Renal cortex interstitium (tissue), 15 donors: ENCODE measurements at places on chromosomes 12 and 14. TPM values are rescaled to one million over a fixed set of nuclear protein-coding genes. Genes with fewer than 3 reads are reported as not detected.

- DNase-seq: no peak
Measured at GRCh38 chr14:56261046-56261445, 142.8 kb downstream of the PELI2 start.

DNA sequence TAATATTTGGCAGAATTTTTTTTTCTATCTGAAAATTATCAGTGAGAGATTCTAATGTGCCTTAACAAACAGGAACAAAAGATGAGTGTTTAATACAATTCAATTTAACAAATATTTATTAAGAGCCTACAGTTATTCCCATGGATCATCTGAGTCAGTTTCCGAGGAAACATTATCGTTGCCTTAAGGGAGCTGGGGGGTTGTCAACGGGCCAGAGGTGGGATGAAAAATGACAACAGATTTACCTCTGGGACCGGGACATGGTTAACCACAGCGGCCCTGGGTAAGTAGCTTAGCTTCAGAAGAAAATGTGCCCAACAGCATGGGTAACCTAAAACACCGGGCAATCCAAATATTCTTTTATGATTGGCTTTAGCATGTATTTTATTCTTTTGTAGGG lies 113.6 kb downstream of the DAD1 start:
- no peak for DNase-seq

DNA sequence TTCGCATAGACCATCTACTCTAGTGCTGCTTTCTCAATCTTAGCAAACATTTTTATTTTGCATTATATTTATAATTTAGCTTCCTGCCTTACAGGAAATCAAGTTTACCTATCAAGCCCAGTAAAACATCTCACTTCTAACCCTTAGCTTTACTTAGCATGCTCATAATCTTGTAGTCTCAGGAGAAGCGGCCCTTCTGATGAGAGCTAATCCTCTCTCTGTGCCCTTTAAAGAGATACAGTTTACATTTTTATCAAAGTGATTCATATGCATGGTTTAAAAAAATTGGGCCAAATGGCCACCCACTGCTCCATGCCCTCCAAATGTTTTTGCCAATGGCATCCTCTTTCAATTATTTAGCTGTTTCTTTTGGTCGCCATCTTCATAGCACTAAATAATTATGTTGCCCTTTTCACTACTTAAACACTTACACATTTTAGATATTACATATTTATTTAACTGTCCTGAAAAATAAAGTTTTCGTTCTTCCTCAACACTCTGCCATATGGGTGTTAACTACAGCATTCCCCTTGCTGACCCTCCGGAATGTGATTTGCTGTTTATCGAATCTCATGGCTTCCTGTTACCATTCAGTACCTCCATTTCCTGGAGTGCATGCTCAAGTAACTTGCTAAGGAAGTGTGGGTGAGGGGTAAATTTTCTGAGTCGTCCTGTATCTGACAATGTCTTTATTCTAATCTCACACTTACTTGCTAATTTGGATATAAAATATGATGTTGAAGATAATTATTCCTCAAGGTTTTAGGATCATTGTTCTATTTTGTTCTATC lies 29.3 kb downstream of the YLPM1 start:
- no peak for DNase-seq

Gene AEBP2
- 55.6 TPM for polyA plus RNA-seq

DNA sequence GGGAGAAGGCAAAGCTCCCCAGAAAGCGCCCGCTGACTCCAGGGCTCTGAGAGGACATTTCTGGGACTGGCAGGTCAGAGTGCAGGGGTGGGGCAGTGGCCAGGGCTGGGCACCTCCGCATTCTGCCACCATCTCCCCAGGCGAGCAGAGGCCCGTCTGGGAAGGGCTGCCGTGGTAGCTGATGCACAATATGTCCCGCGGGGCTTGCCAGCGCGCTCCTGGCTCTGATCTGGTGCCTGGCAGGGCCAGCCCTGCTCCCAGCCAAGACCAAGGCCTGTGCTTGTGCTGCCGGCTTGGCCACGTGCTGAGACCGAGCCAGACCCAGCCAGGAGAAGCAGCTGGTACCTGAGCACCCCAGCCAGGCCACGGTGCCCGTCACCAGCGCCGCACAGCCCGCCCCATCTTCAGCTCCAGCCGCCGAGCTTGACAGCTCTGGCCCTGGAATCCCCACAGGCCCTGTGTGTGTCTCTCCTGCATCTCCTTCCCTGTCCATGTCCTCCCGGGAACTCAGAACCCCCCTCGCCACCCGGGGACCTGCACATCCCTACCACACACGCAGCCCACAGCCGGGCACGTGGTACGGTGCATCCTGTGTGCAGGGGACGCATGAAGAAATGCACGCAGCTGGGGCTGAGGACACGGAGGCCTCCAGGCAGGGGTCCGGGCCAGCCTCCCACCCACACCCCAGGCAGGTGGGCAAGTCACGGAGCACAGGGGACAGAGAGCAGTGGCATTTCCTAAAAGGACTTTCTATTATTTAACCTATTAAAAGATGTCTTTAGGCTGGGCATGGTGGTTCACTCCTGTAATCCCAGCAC lies 68.6 kb upstream of the C14orf180 start:
- DNase-seq: no peak

Gene KRT4
- 0.65 TPM for polyA plus RNA-seq

GRCh38 chr12:570435-570920 lies 92.8 kb downstream of the NINJ2 start:
- no peak for DNase-seq

GRCh38 chr14:32226056-32226455 lies 23.0 kb upstream of the RNU6-8 start:
- no peak for DNase-seq

DNA sequence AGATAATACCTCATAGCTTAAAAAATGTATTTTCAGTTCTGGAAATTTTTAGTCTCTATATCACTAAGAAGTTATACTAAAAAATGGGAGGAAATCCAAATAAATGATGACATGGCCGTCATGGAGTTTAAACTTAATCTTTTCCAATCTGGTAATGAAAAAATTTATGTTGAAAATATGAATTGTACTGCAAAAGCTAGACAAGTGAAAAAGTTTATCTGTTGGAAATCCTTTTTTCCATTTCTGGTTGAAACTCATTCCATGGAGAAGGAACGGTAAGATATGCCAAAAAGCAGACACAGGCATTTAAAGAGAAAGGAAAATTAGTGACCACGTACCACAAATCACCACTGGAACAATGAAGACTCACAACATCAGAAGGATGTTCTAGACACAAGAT lies 314.2 kb upstream of the PRICKLE1 start:
- DNase-seq: no peak

- no peak for DNase-seq
Measured at GRCh38 chr14:94945615-94946014, 175.7 kb upstream of the GSC start.

- DNase-seq: no peak
Measured at GRCh38 chr12:47121146-47121545, 41.4 kb upstream of the AMIGO2 start.

Gene POTEG
- not detected for polyA plus RNA-seq

DNA sequence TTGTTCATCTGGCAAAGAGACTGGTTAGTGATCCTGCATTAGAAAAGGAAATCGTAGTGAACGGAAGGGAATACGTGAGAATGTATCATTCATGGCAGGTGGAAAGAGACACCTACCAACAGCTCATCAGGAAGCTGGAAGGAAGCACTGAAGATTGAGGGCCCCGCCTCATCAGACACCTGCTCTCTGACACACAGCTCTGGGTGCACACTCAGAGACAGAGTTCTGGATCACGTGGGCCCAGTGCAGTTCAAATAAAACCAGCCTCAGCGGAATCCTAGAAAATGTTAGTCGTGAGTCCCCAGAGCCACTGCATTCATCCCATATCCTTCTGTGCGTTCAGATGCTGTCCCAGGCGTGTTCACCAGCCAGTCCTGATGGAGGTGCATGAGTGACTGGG lies 129.7 kb downstream of the GLT1D1 start:
- no peak for DNase-seq

- DNase-seq: peak; percentile 54
Measured at GRCh38 chr12:9340422-9341259, 132.4 kb upstream of the PZP start.

DNA sequence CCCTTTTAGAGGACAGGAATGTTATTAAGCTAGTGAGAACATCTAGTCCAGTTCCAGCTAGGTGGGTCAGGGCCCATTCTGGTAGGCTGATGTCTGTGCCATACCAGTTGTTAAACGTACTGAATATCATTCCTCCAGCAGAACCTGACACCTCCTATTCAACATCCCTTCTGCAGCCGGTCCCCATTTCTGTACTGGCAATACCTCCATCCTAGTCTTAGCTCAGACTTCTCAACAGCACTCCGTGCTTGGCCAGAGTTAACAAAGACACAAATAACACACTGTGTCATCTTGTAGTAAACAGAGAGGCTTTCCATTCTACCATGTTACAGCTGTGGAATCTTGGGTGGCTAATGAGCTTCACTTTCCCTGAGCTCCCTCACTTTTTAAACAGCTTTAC lies 94.3 kb upstream of the PDE3A start:
- DNase-seq: no peak

DNA sequence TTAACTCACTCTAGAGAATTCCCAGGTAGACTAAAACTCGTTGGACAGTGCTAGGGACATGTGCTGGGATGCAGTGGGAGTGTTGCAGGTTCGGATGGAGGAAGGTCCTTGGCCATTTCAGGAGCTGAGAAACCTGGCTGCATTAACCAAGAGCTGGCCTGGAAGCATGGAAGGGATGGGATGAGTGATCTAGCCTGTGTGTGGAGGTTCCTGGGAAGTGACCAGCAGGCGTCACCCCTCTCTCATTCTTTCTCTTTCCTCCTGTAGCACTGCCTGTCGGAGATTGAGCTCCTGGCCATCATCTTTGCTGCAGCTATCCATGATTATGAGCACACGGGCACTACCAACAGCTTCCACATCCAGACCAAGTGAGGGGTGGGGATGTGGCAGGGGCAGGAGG lies 15.6 kb downstream of the PPP1R1A start:
- DNase-seq: no peak

DNA sequence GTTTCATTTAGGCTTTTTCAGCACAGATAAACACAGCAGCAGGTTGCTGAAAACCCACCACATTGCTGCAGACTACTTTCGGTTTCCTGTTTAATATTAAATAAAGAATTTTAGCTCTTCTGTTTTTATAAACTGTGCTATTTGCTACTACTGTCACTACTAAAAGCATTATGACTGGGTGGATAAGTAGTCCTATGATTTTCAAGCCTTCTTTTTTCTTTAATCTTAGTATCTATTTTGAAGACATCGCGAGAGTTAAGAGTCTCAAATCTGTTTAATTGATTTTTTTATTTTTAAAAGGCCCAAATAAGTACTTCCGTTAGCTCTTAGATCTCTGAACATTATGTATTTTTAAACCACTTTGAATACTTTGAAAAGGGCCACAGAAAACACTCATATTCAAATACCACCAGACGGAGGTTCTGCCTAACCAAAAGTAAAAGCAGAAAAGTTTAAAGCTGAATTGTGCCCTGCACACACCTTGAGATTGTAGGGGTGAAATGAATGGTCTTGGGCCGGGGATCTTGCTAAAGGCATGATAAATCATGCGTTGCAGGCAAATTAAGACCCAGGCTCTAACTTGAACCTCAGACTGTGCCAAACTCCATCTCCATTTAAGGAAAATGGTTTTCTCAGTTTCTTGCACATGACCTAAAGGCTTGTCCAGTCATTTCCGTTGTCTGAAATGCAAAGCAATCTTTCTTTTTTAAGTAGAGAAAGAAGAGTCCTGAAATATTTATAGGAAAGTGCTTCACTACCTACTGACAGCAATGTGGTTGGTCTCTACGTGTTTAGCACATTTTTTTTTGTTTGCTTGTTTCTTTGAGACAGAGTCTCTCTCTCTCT lies 13.6 kb upstream of the FOXN3 start:
- no peak for DNase-seq

Gene INTS13
- 31.9 TPM for polyA plus RNA-seq

- DNase-seq: no peak
Measured at GRCh38 chr14:33840797-33841196, 110.1 kb downstream of the EGLN3 start.

DNA sequence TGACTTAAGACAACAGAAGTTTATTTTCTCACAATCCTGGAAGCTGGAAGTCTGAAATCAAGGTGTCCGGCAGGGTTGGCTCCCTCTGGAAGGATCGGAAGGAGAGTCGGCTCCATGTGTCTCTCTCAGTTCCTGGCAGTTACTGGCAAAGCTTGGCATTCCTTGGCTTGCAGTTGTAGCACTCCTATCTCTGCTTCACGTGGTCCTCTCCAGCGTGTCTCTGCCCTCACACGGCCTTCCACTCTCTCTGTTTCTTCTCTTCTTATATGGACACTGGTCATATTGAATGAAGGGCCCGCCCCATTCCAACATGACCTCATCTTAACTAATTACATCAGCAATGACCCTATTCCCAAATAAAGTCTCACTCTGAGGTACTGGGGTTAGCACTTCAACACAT lies 60.1 kb upstream of the TUNAR start:
- DNase-seq: no peak

- no peak for DNase-seq
Measured at GRCh38 chr12:100986595-100987547, 192.3 kb downstream of the ANO4 start.

GRCh38 chr12:114396153-114396868 lies 9.6 kb downstream of the TBX5 start:
- no peak for DNase-seq

GRCh38 chr12:65474831-65475230 lies 196.3 kb downstream of the MSRB3 start:
- DNase-seq: no peak

Gene FAM181A
- polyA plus RNA-seq: not detected

DNA sequence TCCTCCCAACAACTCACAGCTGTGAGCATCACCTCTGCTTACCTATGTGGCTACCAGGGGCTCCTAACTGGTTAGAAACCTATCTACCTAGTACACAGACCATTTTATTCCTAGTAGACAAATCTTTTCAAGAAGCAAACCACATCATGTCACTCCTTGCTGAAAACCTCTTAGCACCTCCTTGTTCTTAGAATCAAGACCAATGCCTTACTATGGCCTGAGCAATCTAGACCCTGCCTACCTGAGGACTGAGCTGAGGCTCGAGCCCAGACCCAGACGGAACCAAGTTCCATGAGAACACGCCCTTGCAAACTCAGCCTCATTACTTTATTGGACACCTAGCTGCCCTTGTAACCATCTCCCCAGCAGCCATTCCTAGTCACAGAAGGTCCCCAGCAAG lies 32.6 kb downstream of the CMKLR1 start:
- DNase-seq: no peak

DNA sequence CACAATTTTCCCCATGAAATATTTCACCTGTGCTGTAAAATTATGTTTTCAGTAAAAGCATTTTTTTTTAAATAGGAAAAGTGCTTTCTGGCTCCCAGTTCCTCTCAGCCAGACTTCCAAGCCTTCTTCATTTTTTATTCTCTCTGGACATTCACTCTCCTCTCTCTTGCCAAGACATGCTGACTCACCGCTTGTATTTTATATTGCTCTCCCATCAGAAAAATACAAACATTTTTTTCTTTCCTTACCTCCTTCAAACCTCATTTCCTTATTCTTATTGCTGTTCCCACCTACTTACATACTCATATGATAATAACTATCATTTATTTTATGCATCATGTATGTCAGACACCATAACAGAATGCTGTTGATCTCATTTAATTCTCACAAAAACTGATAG lies 37.7 kb upstream of the ZNF641 start:
- no peak for DNase-seq
